ACHN (cell line): ENCODE measurements at places on chromosomes 7 and 10.

DNA sequence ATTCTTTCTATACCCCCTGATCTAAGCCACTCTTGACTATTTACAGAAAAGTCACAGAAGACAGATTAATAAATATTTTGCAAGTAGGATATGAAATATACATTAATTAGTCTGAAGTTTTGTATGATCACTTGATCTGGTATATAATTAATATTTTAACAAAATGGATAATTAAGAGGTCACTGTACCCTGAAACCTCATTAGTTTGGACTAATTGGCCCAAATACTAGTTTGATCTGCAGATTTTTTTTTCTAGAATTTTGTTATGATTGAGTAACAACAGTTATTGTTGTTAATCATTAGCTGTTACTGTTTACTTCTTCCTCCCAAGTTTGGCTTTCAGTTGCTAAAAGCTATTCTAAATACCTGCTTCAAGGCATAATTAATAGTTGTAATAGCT lies 2.7 kb downstream of the NHLRC2 start:
- DNase-seq, result no peak

DNA sequence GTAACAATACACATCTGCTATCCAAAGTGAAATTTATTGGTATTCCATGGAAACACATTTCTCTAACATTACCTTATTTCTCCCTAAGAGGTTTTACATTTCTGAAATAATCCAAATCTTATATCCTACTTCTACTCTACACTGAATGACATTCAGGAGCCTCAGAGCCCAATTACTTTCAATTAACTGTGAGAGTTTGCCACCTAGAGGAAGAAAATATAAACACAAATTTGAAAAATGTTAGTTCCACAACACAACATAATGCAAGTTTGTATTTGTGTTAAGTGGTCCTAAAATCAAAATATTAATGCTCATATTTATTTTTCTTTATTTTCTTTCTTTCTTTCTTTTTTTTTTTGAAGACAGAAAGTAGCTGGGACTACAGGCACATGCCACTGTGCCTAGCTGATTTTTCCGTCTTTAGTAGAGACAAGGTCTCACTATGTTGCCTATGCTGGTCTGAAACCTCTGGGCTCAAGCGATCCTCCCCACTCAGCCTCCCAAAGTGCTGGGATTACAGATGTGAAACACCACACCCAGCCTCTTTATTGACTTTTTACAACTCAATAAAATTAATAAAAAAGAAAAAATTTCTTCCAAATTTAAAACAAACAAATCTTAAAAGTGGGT lies 46.0 kb downstream of the ATAD1 start:
- peak; percentile 57 for DNase-seq

DNA sequence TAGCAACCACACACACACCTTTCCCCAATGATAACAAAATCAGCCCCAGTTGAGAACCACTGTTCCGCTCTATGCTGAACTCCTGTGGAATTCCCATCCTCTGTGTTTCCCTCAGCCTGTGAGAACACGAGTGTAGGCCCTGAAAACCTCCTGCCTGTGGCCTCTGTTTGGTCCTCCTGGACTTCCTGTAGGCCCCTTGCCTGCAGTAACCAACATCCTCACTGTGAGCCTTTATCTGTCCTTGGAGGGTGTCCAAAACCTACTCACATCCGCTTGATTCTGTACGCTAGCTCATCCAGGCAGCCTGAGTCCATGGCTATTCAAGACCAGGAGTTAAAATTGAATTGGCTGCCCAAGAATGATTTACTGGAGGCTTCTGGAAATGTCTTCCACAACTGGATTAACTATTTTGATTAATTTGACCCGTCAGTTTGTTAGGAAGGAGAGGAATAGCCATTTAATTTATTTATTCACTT lies 149.8 kb downstream of the AKR1D1 start:
- DNase-seq, result no peak

GRCh38 chr7:141701489-141702046 lies 398 bp downstream of the DENND11 start:
- peak; percentile 62 for DNase-seq

DNA sequence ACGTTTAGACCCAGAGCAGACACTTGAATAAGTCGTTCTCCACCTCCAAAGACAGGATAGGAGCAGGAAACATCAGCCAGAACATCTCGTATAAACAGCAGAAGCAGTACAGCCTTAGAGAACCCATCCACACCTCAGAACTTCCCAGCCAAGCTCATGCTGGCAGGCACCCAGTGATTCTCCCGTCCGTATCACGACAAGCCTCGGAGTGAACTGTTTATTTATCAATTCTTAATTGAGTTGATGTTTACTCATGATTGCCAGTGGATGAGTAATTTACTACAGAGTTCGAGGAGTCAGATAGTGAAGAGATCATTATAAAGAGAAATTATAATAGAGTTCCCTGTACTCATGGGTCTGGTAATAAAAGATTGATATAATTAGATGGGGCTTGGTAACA lies 811.5 kb downstream of the LRMDA start:
- DNase-seq, result no peak

- DNase-seq, result no peak
Measured at GRCh38 chr7:151951672-151952338, 4.4 kb upstream of the GALNTL5 start.

DNA sequence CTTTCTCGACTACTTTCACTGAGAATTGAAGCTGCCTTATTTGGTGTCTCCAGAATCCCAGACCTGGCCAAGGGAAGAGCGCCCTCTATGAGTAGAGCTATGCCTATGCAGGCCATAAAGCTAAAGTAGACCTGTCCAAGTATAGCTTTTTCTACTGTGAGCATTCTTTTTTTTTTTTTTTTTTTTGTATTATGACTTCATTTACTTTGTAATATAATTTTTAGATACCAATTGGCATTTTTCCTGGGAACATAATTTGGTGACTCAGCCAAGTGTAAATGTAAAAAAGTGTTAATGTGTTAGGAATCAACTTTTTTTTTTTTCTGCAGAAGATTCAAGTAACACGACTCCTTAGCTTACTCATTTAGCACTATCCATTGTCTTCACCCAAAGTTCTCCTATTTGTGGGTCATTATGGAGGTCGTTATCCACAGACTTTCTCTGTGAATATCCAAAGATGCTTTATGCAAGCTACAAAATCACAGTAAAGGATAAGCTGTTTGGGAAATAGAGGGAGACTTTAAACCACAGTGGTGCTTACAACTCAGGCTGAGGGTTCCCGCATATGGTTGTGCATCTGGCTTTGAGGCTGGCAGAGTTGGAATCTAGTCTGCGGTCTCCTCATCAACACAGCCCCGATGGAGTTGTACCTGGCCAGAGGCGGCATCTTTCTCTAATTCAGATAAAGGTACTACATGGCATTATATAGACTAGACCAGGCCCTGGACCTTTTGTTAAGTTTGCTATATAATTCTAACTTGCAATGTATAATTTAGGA lies 1040.2 kb upstream of the SORCS1 start:
- DNase-seq, result peak; percentile 57

DNA sequence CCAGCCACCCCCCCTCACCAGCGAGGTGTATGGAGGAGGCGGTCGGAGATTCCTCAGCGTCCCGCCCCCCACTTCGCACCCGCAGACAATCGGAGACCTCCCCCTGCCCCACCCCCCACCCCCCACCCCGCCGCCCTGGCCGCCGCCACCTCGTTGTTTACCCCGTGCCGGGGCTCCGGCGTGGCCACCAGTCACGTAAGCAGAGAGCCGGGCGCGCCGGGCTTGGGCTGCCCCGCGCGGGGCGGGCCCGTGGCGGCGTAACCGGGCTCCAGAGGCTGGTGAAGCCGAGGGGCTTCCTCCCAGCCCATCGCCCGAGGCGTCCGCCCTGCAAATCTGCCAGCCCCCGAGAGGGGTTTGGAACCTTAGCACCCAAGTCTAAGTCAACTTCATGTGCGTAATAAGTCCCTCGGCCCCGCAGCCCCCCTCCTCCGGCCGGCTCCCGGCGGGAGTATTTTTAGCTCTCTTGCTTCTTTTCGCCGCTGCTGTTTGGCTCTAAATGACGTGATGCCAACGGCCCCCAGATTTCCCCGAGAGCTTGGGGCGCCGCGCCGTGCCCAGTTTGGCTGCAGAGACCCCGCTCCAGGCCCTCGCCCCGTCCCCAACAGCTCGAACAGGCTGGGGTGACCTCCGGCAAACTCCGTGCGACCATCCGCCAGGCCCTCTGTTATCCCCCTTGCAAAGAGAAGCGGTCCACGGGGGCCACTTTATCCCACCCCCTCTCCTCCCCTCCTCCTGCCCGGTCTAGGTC lies 2.7 kb downstream of the MXI1 start:
- peak; percentile 49 for DNase-seq

DNA sequence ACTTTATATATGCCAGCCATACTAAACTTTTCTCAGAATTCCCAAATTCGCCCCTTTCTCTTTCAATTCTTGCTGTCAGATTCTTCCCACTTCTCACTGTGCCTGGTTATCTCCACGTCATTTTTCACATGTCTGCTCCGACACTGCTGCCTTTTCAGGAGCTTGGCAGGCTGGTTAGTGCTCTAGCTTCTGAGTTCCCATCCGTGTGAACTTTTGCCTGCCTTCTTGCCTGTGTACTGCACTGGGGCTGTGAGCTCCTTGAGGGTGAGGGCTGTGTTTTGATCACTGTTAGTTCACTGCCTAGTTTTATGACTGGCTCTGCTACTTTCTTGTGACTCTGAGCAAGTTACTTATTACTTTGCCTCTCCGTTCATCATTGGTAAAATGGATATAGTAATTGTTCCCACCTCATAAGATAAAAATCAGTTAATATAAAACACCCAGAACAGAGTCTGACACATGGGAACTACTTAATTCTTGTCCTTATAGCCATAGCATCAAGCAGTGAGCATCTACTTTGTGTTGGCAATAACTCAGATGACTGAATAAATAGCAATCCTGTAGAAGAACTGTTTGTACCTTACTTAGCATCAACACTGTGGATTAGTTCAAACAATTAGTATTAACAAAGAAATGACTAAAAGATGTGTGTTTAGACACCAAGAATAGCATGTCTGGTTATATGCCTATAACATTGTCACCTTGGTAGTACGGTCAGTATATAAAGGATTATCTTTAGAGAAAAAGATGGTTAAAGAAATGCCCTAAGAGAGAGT lies 5.5 kb downstream of the GSTO1 start:
- DNase-seq, result no peak

DNA sequence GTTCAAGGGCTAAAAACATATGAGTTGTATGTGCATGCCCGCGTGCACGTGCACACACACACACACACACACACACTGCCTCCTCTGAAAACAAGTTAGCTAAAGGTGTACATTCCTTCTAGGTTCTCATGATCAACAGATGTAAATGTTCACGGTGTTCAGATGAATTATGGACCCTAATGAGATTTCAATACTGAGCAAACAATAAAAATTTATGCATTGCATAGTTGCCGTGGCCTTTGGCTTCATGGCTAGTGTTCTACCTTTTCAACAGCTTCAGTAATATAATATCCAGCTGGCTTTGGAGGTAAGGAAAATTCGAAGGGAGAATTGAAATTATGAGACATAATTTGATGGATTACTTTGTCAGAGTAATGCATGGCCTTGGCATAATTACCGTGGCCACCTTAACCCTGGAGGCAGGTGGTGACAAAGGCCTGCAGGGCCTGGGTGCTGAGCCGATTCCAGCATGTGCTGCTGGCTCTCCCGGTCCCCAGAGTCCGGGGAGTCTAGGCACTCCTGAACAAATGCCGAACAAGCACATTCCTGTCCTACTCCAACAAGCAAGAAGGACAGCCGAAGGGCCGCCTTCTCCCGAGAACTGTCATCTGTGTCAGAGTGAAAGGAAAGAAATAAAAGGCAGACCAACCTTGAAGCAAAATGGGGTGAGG lies 166.6 kb upstream of the TCF7L2 start:
- no peak for DNase-seq
